ENCODE measurements at places on chromosomes 4 and X.

DNA sequence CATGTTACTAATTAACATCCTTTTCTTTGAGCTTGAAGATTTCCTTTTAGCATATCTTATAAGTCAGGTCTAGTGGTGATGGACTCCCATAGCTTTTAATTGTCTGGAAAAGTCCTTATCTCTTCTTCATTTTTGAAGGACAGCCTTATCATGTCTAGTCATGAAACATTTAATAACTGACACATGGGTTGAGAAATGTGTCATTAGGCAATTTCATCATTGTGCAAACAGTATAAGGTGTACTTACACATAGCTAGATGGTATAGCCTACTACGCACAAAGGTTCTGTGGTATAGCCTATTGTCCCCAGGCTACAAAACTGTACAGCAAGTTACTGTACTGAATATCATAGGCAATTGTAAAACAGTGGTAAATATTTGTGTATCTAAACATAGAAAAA, 34.5 kb upstream of the ALG13 start:
- no peak for DNase-seq

GRCh38 chrX:50827996-50828395, 14.0 kb upstream of the SHROOM4 start:
- DNase-seq: no peak

- no peak for DNase-seq
Observed at GRCh38 chrX:154378059-154378798, 866 bp upstream of the EMD start.

DNA sequence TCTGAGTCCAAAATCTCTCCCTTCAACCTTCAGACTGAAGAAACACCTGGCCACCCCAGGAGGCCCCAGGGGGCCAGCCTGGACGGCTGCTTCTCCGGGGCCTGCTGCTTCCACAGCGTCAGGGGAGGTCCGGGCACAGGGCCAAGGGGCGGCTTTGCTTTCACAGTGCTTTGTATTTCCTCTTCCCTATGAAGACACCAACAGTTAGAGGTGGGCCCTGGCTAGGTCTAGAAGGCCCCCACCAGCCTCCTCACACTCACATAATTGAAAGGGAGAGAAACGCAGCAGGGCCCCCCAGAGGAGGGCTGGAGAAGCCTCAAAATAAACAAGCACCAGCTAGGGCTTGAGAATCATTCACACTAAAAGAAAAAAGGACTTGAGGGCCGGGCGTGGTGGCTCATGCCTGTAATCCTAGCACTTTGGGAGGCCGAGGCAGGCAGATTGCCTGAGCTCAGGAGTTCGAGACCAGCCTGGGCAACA, 17.8 kb downstream of the SCD5 start:
- DNase-seq: no peak

GRCh38 chr4:114694770-114695169, 96.2 kb downstream of the UGT8 start:
- DNase-seq: no peak

DNA sequence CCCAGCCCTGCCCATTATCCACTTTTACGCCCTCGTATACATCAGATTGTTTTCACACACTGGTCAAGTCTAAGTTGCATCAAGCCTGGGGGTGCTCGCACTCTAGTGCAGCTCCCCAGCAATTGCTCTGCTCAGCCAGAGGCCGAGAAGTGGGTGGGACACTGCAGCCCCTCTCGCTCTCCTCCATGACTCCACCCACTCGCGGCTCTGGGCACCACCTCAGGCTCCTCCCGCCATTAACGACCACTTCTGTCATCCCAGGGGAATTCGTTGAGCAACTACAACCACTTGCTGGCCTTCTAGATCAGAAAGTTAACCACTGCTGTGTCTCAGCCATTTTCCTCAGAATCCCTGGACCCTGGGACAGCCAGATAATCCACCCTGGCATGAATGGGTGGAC, 53.6 kb downstream of the ETNPPL start:
- DNase-seq: no peak

DNA sequence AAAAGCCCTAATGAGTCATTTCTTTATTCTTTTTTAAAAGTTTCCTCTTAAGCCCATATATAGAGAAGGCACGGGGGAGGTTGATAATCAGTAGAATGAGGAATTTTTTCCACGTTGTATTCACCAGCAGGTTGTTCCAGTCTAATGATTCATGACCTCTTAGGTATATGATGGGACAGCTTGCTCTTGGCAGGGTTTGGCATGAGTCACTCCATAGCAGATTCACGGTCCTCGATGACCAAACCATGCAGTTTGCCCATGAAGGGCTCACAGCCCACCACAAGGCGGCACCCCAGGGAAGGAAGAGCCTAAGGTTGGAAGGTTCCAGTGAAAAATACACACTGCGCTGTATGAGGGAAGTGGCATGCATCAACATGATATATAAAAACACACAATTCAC, 623.8 kb upstream of the DIPK2B start:
- DNase-seq: no peak

DNA sequence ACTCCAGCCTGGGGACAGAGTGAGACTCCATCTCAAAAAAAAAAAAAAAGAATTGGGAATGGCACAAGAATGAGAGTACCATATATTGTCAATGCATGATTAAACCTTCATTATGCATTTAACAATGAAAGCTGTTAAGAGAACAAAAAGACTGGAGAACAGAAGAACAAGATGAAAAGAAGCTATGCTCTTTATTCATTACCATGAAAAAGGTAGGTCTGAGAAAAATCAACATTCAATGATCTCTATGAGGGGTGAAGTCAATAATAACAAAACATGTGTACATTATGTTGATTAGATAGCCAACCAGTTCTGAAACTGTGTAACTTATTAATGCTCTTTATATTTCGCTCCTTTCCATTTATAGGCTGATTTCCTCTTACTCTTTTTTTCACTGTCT, 100.9 kb downstream of the BRWD3 start:
- DNase-seq: no peak

DNA sequence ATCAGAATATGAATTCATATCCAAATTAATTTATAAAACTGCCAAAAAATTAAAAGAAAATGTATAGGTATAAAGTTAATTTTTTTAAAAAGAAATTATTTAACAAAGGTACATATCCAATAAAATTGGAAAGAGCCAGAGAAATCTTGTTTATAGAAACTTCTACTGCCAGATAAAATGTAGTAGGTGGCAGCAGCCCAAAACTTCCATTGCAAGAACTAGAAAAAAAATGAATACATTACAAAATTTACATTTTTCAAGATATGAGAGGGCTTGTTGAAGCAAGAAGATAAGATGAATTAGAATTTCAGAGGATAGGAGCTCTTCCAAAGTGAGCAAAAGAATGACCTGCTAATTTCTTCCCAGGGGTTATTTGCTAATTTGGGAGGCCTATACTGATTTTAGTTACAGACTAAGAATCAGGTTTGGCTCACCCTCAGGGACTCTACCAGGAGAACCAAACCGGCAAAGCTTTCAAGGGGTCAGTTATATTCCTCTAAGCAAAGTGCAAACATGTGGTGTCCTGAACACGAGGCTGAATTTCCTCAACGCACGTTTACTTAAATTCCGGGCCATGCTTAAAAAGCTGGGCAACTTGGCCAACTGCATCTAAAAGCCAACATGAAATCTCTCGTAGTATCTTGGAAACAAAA, 17.5 kb downstream of the ANKRD50 start:
- no peak for DNase-seq

DNA sequence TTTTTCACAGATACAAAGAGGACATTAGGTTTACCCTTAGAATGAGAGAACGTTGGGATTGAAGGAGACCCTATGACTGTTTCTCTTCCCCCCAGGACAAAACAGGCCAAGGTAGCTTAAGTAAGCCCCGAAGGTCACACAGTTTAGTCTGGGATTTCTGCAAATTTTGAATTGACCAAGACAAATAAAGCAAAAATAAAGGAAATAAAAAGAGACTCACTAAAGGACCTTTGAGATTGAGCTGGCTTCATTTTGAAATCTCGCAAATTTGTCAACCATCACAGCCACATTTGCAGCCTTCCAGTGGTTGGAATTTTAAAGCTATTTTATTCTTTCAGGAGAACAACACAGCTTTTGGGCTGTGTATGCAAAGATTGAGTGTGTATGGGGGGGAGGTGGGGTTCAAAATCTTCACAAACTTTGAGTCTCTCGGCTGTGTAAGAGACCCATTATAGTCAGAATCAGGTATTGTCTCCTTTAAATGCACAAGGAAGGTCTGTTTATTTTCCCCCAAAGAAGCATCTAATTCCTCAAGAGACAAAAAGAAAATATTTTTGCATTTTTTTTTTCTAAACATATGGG, 4.2 kb downstream of the TMSB4X start:
- DNase-seq: no peak

GRCh38 chr4:95637043-95637600, 88.3 kb upstream of the UNC5C start:
- no peak for DNase-seq

DNA sequence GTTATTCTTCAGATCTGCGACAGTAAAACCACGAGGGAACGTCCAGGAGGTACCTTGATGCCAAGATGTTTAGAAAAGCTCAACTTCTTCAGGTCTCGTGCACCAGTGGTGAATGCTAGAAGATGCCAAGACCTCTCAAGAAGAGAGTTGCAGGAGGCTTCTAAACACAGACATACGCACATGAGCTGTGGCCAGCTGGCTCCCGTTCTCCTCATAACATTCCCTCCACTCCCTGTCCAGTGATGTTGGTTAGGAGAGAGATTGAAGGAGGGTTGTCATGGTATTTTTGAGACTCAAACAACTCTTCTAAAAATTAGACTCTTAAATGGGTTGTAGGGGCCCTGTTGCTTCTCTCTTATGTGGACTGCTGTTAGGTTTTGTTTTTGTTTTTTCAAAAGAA, 184.3 kb downstream of the QDPR start:
- no peak for DNase-seq

DNA sequence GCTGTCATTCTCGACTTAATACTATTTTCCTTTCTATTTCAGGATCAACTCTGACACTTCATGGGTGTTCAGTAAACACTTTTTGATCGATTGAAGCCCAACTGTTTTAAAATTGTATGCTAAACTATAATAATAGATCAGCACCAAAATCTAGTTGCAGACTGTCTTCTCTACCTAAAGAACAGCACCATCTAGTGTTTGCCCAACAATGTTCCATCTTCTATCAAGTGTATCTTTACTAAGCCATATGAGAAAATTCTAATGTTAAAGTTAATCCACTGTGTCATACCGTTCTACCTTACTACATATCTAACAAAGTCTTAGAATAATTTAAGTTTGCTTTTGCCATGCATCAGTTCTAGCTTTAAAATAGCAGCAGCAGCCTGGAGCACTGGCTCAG, 113.0 kb upstream of the PRDX4 start:
- no peak for DNase-seq

DNA sequence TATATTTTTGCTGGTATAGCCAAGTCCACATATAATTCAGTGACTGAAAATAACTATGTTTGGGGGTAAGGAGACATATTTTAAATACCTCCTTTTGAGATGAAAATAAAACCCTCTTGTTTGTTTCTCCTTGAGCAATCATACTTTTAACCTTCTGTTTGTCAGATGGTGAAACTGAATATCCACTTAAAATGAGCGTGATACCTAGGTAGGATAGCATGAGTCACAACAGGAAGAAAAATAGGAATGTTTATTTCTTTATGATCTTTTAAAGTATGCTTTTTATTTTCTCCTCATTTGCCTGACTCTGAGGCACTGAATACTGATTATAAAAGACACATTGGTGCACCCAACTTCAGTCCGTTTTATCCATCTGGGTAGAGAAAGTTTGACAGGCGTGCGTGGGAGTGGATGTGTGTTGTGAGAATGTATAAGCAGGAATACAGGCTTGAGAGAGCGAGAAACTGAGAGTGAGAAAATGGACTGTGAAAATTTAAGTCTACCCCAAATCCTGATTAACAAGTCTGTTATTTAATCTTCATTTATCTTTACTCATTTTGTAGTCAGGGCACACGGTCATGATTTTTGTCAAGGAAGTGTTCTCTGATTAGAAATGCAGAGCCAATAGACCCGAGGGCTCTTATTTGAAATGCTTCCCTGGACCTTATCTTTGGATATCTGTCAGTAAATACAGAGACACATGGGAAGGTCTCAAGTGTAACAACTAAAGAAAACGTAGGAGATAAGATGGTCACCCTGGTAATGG, 62.1 kb upstream of the ANTXR2 start:
- DNase-seq: no peak

GRCh38 chrX:18892899-18893298, 91.0 kb downstream of the PHKA2 start:
- DNase-seq: no peak

All from CMK (cell line).